CD8-positive, alpha-beta memory T cell (primary cell): ENCODE measurements at places on chromosomes 12 and 14. TPM values are rescaled to one million over a fixed set of nuclear protein-coding genes. Genes with fewer than 3 reads are reported as not detected.

The PPFIA2 gene
- total RNA-seq: not detected

The SAMD4A gene
- total RNA-seq: 2.4 TPM

GRCh38 chr12:3187846-3188770 is 110.9 kb downstream of the TSPAN9 start:
- DNase-seq: no peak

- DNase-seq: no peak
Observed at GRCh38 chr14:104724407-104724980, 465 bp downstream of the ADSS1 start.

DNA sequence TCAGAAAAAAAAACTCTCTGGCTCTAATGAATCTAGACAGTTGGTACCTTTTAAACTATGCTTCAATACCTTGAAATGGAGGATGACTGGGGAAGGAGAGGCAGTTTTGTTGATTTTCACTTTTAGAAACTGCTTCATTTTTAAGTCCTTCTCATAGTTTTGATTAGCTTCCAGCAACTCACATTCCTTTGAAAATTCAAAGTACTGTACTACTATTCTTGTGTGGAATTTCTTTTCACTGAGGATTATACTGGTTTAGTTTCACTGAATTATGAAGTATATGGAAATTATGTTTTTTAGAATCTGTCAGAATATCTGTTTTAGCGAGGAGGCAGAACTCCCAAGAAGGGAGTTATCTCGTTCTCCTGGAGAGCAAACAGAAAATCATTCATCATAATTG is 116.3 kb downstream of the TGFB3 start:
- no peak for DNase-seq

GRCh38 chr12:52425466-52425865 is 8.7 kb downstream of the KRT75 start:
- DNase-seq: no peak

- DNase-seq: peak; percentile 61
Observed at GRCh38 chr14:102063109-102063807, 23.6 kb downstream of the HSP90AA1 start.
